Right lung (tissue), 10 donors: ENCODE measurements at places on chromosomes 7 and 10.

GRCh38 chr7:117338020-117338419 lies 15.2 kb upstream of the WNT2 start:
- DNase-seq = no peak

DNA sequence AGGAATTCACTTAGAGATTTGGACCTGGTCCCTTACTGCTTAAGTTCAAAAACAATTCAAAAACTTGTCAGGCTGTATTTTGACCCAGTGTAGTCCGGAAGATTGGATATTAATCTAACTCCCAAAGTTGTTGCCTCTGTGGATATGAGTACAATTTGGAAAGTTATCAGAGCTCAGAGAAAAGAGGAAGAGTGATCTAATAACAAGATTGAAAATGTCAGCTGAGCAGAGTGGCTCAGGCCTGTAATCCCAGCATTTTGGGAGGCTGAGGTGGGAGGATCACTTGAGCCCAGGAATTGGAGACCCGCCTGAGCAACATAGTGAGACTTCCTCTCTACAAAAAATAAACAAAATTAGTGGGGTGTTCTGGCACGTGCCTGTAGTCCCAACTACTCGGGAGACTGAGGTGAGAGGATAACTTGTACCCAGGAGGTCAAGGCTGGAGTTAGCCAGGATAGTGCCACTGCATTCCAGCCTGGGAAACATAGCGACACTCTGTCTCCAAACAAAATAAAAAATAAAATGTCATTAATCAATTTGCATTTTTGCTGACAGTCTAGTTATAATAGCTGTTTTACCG lies 3.2 kb upstream of the ASCC1 start:
- DNase-seq = no peak

GRCh38 chr10:11679946-11680345 lies 62.2 kb upstream of the ECHDC3 start:
- DNase-seq = no peak

DNA sequence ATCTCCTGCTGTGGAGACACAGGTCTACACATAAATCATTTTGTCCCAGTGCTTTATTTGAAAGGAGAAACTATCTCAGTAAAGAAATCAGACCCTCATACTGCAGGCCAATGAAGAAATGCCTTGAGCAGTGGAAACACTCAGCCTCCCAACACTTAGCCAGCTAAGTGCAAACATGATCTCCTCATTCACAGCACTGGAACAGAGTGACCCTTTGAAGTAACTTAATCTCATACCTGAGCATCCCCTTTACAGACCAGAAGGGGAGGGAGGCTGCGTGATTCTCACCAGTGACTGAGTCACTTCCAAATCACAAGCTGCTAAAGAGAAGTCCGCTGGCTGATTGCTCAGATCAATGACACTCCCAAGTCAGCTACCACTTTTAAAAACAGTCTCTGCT lies 4.5 kb downstream of the CHST15 start:
- DNase-seq = no peak

DNA sequence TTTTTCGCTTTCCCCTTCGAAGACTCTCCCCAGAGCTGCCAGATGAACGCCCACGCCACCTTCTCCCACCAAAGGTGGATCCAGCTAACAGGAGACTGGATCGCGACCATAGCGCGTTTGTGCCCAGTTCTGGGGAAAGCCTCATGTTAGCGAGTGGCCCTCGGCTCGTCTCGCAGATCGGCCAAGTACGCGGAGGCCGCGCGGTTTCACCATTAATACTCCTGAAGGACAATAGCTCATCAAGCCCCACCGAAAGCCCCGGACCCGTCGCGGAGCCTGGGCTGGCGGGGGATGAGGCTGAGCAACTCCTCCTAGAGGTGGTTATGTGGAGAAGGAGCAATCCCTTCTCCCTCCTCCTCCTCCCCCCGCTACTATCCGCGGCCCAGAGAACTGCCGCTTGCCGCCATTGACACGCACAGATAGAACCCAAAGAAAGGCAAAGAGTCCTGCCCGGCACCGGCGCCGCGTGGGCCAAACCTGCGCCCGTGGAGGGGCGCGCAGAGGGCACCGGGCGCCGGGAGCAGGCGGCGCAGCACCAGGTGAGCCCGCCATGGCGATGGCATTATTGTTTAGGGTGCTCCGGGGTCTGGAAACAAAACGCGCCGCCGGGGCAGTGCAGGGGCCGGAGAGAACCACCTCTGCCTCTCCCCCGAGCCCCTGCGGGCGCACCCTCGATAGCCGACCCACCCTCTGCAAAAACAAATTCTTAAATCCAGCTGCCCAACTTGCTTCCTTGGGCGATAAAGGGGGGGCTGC lies at the start of gene MACROH2A2:
Gene MACROH2A2, plus strand, starts transcription at position 385 of the 756 bp plus-strand sequence. CDS start 22,813 bp downstream, outside the sequence.
- peak; percentile 77 for DNase-seq
